ENCODE measurements at places on chromosomes 1 and 21.

- DNase-seq, result no peak
Measured at GRCh38 chr1:221241592-221241991, 362.3 kb downstream of the HLX start.

- no peak for DNase-seq
Measured at GRCh38 chr1:206691604-206692003, 6.9 kb downstream of the MAPKAPK2 start.

GRCh38 chr1:7680207-7680954 is 90.7 kb upstream of the VAMP3 start:
- DNase-seq, result peak; percentile 15

DNA sequence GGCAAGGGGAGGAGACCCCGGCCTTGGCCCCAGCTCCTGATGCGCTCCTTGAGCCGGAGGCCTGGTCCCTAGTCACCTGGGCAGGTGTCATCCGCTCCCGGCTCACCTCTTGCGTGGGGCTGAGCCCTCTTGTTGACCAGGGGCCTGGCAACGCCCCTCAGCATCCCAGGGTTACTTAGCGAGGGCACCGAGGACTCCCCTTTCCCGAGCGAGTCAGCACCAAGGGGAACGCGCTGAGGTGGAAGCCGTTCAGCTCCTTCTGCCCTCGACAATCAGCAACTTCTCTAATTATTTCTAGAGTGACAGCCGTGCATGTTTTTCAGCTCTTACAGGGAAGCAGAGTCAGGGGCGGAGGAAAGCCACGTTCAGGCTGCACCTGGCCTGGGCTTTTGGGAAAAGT is 522 bp downstream of the SLC45A1 start:
- no peak for DNase-seq

DNA sequence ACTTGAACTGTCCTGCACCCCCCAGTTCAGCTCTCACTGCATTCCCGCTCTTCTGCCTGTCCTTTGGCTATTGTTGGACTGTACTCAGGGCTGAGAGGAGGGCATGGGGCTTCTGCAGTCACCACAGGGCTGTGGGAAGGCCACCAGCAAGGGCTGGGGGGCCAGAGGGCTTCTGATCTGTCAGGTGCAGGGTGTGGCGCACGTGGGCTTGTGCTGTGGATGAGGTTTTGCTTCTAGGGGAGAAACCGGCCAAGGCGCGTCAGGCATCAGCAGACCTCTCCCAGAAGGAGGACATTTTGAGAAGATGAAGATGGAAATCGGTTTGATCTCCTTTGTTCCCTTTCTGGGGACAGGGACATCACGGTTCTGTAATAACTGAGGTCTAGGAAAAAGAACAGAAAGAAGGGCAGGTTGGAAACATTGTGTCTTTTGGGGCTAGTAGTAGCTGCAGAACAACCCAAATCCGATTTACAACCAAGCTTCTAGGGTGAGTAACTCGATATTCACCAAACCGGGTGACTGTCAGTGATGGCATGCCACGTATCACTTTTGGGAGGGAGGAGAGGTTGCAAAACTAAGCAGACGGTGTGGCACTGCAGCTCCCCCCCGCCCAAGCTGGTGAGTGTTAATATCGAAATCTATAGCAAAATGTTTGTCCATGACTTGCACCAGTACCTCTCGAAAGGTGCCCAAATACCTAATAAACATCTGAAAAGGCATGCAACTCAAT is 40.9 kb downstream of the AGPAT3 start:
- DNase-seq, result no peak

DNA sequence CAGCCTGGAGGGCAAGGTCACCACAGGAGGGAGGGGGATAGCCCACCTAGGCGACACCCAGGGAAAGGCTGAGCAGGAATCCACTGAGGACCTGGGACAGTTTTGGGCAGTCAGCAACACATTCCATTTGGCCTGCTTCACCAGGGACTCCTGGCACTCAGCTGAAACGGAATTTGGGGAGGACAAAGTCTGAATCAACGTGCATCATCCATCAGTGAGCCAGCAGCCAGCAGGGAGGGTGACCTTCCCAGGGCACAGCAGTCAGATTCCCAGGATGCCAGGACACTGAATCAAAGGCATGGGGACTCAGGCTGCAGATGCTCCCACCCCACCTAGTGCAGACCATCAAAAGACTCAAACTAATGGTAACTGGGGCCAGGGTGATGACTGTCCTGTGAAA is 4.6 kb downstream of the SH3BP5L start:
- no peak for DNase-seq

DNA sequence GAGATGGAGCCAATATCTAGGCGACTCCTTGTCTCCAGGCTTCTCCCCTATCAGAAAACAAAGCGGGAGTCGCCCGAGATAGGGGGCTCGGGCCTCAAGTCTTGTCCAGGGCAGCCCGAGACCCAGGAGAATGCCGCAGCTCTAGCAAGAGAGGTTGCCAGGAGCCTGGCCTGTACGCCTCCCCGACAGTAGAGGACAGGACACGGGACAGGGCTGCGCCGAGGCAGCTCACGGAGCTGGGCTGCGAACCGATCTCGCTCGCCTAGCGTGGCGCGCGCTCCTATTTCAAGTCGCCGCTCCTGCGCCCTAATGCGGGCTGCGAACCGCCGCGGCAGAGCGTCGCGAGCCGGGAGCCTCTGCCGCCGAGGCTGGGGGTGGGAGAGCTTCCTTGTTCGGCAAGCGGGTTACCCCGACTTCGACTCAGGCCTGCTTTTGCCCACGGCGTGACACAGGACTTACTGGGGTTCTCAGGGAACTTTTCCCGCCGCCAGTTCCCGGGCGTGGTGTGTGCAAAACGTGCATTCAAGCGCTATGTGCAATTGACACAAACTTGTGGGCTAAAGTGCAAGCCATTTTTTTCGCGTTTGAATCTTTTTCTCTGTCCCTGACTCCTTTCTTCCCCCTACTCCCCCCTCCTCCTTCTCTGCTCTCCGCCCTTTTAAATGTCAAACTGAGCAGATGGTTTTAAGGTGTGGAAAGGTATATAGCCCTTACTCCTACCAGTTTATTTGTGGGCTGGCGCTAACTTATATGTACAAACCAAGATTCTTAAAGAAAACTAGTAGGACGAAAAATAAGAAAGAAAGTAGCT is 2.4 kb upstream of the PROX1 start:
- DNase-seq, result no peak

- DNase-seq, result no peak
Measured at GRCh38 chr1:41340655-41341364, 20.4 kb upstream of the FOXO6 start.

DNA sequence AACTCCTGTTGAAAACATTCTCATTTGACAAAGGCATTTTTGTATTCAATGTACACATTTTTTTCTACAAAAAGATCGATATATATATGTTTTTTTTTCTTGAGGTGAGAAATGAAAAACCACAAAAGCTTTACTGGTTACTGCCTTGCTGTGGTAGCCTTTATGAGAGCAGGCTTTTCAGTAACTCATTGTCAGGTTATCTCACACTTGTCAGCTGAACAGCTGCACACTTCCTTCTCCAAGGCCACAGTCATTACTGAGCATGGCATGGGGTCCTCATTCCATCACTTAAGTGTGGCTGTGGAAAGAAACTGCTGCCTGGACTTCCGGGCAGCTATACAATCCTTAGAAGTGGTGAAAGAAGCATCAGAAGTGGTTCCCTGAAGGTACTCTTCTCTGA is 169.3 kb upstream of the ZP4 start:
- DNase-seq, result no peak

DNA sequence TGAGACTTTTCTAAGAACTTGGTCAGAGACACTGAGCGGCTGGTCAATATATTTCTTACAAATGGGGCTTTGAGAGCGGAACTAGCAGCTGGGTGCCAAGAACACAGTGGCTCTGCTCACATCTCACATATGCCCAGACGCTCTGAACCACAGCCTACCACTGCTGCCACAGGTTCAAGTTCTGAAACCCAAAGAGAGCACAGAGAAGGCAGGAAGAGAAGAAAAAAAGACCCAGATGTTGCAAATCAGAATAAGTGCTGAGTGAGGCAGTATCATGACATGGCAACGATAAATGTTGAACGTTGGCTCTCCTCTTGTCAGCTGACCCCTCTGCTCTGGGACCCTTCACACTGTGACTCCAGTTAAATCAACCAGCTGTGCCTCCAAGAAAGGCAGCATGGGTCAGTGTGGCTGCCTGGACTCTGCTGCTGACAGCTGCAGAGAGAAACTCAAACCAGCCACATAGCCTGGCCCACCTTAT is 26.4 kb downstream of the HIVEP3 start:
- DNase-seq, result peak; percentile 56

- DNase-seq, result no peak
Measured at GRCh38 chr1:47853059-47853458, 144.1 kb downstream of the TRABD2B start.

GRCh38 chr1:24199291-24199900 is 12.3 kb upstream of the IFNLR1 start:
- DNase-seq, result peak; percentile 83

DNA sequence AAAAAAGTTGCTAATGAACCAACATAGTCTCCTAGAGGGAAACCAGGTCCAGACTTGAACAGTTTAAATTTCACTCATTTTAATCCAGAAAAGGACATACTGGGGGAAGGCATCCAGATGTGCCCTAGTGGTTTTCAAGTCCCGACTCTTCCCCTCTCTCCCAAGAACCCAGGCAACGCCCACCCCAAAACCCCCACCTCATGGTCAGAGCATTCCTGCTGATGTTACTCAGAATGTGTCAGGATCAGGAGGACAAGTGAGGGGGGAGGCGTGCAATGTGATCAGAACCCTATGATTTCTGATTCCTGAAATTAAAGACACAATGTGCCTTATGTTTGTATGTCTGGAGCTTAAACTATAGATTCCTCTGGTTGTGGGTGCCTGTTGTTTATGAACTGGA is 1.6 kb upstream of the CTSK start:
- DNase-seq, result no peak
